Stimulated activated CD8-positive, alpha-beta memory T cell treated with anti-CD3 and anti-CD28 coated beads, Interleukin-15, amount 100 ng/mL, for 24 hours (primary cell): ENCODE measurements at places on chromosomes 12 and 14.

DNA sequence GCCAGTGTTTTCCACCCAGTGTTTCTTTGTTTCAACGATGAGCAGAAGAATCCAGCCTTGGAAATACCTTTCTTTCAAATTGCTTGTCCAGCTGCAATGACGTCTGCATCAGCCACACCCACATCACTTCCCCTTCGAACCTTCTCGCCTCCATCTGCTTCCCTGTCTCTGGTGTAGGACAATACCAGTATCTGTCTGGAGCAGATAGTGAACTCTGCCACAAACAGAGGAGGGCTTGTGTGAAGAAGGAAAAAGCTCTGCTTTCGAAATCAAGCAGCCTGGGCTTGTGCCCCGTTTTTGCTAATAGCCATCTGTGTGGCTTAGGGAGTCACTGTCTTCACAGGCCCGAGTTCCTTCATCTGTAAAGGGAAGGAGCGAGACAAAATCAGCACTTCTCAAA is 415.4 kb downstream of the ZFP36L1 start:
- no peak for DNase-seq

DNA sequence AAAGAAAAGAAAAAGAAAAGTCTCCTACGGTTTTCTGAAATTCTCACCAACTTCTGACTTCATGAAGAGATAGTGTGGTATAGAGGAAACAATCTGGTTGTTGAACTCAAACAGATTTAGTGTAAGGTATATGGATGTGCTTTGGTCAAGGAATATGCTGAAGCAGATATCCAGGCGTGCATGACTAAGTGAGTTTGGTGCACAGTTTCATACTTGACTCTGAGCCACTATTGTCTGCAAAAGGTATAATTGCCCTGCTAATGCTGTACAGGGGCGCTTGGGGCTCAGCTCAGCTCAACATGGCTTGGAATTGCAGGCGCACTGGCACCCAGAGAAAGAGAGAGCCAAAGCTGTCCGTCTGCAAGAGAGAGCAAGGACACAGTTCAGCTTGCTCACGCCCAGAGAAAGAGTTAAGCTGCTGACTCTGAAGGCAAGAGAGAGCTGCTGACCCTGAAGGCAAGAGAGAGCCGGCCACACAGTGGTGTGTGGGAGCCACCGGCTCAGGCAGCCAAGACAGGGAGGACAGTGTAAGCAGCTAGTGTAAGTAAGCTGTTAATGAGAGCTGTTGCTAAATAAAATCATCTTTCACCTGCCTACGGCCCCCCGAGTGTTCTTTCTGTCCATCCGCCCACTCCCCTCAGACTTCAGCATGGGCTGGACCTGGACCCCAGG is 66.4 kb upstream of the SLC38A4 start:
- no peak for DNase-seq

DNA sequence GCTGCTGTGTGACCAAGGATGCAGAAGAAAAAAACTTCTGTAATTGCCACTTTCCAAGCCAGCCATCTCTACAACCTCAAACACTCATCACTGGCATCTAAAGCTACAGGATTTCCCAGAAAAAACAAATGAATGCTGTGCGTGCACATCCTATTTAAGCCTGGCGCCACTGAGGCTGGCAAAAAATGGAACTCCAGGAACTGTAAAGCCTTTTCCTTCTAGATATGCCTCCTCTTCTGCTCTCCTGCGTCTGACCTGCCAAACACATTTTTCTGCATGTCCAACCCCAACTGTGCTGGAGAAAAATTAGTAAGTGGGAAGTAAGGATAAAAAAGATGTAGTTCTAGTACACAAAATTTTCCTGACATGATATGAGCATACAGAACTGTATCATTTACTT is 184.9 kb downstream of the ITPR2 start:
- DNase-seq, result no peak

GRCh38 chr12:104469066-104469465 is 12.3 kb downstream of the CHST11 start:
- no peak for DNase-seq

DNA sequence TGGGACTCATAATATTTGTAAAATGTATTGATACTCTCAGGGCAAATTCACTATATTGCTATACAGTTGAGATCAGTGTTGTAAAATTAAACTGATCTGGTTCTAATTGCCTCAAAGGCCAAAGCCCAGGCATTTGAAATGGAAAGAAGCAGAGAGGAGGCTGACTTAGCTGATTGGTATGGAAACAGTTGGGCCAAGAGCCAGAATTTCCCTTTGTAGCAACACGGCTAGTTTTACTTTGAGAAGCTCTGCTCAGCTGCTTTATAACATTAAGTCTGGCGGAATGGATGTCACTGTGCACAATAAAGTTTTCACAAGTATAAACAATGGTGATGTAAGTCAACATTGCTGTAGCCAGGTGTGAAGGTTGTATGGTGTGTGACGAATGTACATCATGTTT is 186.4 kb downstream of the MSRB3 start:
- DNase-seq, result no peak

- no peak for DNase-seq
Observed at GRCh38 chr12:10607885-10608458, 5.4 kb downstream of the MAGOHB start.

GRCh38 chr14:81247271-81247766 is 26.6 kb upstream of the GTF2A1 start:
- DNase-seq, result no peak

- DNase-seq, result no peak
Observed at GRCh38 chr14:100906420-100906819, 2.9 kb upstream of the RTL1 start.

DNA sequence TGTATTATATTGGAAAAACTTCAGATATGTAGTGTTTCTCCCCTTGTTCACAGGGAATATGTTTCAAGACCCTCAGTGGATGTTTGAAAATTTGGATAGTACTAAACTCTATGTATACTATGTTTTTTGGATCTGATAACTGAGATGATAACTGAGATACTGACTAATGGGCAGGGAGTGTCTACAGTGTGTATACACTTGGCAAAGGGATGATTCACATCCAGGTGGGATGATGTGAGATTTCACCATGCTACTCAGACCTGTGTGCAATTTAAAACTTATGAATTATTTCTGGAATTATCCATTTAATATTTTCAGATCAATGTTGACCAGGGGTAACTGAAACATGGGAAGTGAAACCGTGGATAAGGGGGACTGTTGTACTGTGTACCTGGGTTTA is 13.8 kb downstream of the RAD51B start:
- DNase-seq, result no peak

- DNase-seq, result no peak
Observed at GRCh38 chr14:54038724-54039123, 82.1 kb upstream of the BMP4 start.

DNA sequence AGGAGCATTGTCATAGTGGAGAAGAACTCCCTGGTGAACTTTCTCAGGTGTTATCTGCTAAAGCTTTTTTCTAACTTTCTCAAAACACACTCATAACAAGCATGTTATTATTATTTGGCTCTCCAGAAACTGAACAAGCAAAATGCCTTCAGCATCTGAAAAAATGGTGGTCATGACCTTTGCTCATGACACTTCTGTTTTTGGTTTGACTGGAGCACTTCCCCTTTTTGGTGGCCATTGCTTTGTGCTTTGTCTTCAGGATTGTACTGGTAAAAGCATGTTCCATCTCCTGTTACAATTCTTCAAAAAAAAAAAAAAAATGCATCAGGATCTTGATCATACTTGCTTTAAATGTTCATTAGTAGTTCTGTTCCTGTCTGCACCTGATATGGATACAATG is 1241.6 kb upstream of the USP15 start:
- DNase-seq, result no peak

GRCh38 chr12:76123259-76124212 is 39.1 kb upstream of the NAP1L1 start:
- DNase-seq, result no peak

DNA sequence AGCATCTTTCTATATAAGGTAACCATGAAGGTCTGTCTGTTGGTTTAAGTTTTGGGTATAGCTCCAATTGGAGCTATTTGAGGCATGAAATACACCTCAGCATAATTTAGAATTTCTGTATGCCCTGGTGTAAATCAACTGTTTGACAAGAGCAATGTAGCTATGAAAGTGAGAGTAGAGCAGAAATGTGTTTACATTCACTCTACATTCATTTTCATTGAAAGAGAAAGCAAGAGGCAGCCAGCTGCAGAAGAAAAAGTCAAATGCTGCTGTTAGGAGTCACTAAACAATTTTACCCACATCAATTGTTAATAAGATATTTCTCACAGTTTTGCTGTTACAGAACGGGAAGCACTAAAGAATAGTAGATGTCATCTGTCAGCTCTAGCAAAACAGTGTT is 252.5 kb downstream of the SLC6A15 start:
- DNase-seq, result no peak

GRCh38 chr12:68198507-68199086 is 27.0 kb downstream of the IL26 start:
- DNase-seq, result no peak

DNA sequence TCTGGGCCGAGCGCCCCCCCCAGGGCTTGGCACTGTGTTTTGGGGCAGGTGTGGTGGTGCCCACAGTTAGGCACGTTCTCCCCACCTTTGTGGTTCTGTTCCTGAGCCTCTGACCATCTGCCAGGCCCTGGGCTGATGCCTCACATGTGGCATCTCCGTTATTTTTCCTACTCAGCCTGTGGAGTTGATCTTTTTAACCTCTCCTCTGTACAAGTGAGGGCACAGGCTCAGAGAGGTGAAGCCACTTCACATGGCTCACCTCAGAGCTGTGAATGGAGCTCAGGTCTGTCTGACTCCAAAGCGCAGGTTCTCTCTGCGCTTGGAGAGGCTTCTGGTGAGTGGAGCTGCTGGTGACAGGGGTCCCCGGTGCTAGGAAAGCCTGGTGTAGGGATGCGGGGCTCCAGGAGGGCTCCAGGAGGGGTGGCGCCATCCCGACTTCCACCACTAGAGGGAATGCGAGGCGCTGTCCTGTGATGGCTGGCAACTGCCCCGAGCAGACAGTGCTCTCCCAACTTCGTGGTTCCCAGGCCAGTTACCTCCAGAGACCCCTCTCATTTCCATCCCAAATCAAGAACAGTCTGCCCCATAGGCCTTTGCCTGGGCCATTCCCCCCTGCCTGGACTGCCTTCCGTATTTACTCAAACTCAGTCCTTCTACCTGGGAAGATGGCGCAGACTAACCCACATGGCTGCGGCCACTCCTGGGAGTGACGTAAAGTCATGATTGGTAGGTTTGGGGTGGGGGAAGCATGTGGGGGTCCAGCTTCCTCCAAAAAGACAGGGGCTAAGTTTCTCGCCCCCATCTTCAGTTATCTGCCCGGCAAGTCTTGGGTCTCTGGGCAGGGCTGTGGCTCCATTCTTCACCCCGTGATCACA is 9.9 kb downstream of the BCL7A start:
- peak; percentile 40 for DNase-seq

- no peak for DNase-seq
Observed at GRCh38 chr14:77031759-77032490, 3.4 kb upstream of the IRF2BPL start.

DNA sequence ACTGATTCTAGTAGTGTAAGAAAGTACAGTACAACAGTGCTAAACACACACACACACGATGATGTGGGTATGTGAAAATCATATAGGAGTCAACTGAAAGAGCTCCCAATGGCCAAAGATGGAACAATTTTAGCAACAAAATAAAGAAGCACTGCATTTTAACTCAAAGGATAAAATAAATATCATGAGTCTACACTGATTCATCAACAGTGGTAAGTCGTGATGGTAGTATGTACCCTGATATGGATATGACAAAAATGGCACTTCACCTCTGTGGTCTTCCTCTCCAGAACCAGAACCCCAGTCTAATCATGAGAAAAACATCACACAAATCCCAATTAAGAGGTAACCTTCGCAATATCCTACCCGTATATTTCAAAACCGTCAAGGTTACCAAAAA is 41.4 kb upstream of the TBPL2 start:
- DNase-seq, result no peak

GRCh38 chr12:50110127-50110761 is 1.8 kb upstream of the COX14 start:
- DNase-seq, result no peak

- DNase-seq, result no peak
Observed at GRCh38 chr12:104583301-104583700, 126.6 kb downstream of the CHST11 start.

GRCh38 chr14:75926431-75927115 is 55.2 kb downstream of the TGFB3 start:
- DNase-seq, result no peak

DNA sequence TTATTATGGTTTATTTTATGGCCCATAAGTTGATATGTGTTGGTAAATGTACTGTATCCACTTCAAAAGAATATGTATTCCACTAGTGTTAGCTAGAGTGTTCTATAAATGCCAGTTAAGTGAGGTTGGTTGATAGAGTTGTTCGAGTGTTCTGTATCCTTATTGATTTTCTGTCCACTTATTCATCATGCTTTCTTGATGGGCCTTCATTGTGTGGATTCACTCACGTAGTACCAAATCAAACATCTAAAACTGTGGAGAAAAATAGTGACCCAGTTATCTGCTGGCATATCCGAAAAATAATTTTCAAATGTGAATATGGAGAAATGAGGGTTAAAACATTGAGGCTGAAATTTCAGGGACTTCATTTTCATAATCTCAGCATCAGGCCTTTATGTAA is 230.4 kb downstream of the TRHDE start:
- no peak for DNase-seq

DNA sequence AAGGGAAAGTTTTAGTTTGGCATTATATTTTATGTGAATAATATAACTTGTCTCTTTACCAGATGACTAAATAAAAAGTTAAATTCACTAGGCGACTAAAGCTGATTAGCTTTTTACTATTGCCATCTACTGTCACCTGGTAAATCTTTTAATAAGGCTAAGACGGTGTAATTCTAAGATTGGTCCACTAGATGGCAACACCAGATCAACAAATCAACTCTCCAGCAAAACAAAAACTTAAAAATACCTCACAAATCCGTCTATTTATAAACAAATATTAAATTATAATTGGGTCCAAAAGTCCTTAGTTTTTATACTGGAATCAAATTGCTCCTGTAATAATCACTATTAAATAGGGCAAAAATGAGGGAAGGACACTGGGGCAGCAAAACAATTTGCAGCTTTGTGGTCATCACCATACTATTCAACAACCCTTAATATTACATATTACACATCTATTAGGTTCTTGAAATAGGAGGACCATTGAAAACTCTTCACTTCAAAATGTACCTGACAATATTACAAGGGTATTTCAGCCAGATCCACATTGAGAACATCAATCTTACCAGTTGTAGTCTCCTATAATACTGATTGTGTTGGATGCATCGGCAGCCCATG is 47.9 kb downstream of the GALC start:
- no peak for DNase-seq

DNA sequence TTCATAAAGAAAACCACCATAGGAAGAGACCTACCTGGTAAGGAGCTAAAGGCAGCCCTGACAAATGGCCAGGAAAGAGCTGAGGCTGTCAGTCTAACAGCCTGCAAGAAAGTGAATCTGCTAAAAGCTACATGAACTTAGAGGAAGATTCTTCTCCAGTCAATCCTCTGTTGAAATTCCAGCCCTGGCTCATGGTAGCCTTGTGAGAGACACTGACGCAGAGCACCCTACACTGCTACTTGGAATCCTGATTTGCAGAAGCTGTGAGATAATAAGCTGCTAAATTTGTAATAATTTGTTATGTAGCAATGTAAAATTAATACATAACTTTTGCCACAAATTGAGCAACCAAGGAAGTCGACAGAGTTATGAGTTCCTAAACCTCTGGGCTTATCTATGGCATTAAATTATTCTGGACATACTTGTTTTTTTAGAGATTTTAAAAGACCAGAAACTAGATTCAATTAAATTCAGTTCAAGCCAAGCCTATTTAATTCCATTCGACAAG is 257.0 kb downstream of the ETNK1 start:
- no peak for DNase-seq
